CD4-positive, alpha-beta T cell treated with Interleukin-1 beta for 1 hour (primary cell): ENCODE measurements at places on chromosomes 6 and 20.

- DNase-seq: no peak
These were observed 58.3 kb upstream of the HFE start for GRCh38 chr6:26028746-26029569.

GRCh38 chr6:33769248-33769821 is 19.6 kb downstream of the LEMD2 start:
- DNase-seq: no peak

GRCh38 chr6:85127168-85127498 is 322.8 kb upstream of the NT5E start:
- DNase-seq: no peak

GRCh38 chr6:32589596-32590449 is at the start of gene HLA-DRB1:
Gene HLA-DRB1 (minus strand): TSS chr6:32589848. CDS start chr6:32589742, 106 bp downstream.
- DNase-seq: peak; percentile 67

DNA sequence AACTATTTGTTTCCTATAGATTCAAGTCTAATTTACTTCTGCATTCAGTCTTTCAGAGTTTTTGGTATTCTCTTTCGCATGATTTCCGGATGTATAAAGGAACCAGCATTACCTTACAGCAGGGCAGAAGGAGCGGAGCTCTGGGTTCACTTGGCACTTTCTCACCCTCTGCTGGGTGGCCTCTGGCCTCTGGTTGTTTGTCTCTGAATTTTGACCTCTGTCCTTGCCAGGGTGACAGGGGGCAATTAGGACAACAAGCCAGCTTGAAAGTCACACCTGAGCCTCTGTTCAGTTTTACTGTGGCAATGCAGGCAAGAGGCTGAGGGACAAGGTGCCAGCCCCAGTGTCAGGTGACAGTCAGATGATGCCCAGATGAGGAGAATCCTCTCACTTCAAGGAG is 69.4 kb upstream of the KIF25 start:
- no peak for DNase-seq

GRCh38 chr6:31664790-31665500 is at the start of gene GPANK1:
Gene GPANK1 (minus strand): TSS chr6:31664997. CDS start chr6:31664478, 519 bp downstream.
- peak; percentile 93 for DNase-seq

- peak; percentile 28 for DNase-seq
These were observed 3.0 kb upstream of the DDX43 start for GRCh38 chr6:73391675-73392074.

DNA sequence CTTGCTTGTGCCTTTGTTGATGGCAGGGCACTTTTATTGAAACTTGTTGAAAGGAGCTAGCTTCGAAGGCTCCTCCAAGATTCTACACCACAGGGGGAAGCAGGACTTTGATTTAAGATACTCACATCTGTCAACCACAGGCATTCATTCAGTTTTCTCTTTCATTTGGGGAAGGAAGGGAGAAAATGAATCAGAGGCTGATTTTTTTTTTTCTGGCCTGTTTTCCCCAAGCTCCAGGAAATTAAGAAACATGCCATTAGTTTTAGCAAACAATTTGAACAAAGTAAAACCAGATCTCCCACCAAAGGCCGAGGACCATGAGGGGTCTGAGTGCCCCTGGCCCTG is 8.7 kb upstream of the APCDD1L start:
- no peak for DNase-seq

DNA sequence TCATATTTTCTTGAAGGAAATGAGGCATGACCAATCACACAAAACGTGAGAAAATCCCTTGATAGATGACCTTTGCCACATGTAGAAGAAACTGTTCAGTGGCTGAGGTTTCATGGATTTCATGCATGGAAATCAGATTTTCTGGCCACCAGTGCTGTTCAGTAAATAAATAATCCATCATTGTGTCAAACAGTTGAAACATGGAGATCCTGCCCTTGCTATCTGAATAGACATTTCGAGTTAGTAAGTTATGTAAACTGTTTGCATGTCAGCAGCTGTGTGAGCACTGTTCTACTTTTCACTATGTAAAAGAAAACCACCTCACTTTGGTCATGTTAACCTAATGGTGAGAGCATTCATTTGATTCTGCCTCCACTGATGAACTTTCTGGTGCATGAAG is 793.9 kb upstream of the EPHA7 start:
- no peak for DNase-seq

- no peak for DNase-seq
These were observed 221.7 kb upstream of the MARCKS start for GRCh38 chr6:113635222-113635986.

DNA sequence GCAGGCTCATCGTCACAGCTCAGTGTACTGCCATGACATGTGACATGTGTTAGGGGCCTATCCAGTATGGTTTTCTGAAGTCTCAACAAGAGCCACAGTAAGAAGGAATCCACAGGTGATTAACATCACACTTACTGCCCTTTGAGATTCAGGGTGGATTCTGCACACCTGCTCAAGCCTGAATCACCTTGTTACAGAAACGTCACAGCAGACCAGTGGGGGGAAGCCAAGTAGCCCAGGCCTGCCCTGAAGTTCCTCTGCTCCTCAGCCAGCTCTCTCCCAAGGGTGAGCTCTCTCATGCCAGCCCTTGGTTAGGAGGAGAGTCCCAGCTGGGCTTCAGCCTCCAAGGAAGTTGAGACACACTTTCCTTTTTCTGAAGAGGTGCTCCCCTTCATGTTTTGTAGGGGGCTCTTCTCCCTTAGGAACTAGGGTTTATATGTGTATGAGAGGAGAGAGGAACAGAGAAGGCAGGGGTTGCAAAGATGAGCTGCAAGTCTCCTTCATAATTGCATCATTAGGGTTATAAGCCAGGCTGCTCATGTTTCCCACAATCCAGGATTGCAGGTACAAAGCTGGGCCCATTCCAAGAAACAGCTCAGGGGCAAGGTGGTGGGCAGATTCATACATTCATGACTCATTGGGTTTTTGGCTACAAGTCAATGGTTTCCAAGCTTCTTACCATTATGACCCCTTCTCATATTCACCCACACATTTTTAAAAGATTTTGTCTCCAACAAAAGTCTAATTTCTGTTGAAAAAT is 11.6 kb downstream of the GSS start:
- DNase-seq: no peak

- no peak for DNase-seq
These were observed 84.7 kb upstream of the MC3R start for GRCh38 chr20:56163806-56164205.

- no peak for DNase-seq
These were observed 24.9 kb downstream of the DEFB125 start for GRCh38 chr20:112396-112795.

- DNase-seq: no peak
These were observed 196.1 kb downstream of the TRIM27 start for GRCh38 chr6:28727559-28728211.

GRCh38 chr20:14127514-14128223 is 132.4 kb downstream of the MACROD2 start:
- DNase-seq: no peak

- no peak for DNase-seq
These were observed 13.6 kb downstream of the TXLNB start for GRCh38 chr6:139278190-139278589.

DNA sequence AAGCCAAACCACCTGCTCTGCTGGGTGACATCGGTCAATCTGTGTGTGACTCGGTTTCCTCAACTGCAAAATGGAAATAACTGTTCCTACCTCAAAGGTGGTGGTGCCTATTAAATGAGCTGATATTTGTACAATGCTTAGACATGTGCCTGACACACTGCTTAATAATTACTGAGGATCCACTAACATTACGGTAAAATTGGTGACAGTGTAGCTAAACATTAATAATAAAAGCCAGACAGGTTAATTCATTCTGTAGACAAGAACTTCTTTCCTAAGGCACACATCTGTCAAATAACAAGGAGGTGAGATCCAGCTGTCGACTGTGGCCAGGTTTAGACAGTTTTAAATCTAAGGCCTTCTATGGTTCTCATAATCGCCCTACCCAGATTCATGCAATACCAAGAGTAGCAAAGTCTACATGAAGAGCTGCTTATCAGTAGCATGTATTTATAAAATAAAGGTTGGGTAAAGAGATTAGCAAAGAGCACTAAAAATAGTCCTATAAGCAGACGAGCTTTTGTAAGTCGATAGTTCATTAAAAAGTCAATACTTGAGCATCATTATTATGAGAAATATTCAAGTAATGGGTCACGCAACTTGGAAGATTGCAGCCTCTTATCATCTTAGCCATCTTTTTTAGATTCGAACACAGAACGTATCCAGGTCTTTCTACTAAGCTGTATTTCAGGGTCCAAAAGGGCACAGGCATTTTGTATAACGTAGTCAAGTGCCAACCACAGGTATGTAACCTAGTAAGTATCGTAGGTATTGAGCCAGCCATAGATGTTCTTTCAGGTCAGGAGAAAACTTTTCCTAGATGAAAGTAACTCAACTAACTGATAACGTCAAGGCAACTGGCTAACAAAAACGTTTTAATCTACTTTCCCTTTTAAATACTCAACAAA is 3.2 kb downstream of the CNKSR3 start:
- no peak for DNase-seq

GRCh38 chr20:19659448-19659847 is 98.6 kb upstream of the RIN2 start:
- no peak for DNase-seq

- DNase-seq: no peak
These were observed 14.6 kb upstream of the MTCL3 start for GRCh38 chr6:127533736-127534135.

DNA sequence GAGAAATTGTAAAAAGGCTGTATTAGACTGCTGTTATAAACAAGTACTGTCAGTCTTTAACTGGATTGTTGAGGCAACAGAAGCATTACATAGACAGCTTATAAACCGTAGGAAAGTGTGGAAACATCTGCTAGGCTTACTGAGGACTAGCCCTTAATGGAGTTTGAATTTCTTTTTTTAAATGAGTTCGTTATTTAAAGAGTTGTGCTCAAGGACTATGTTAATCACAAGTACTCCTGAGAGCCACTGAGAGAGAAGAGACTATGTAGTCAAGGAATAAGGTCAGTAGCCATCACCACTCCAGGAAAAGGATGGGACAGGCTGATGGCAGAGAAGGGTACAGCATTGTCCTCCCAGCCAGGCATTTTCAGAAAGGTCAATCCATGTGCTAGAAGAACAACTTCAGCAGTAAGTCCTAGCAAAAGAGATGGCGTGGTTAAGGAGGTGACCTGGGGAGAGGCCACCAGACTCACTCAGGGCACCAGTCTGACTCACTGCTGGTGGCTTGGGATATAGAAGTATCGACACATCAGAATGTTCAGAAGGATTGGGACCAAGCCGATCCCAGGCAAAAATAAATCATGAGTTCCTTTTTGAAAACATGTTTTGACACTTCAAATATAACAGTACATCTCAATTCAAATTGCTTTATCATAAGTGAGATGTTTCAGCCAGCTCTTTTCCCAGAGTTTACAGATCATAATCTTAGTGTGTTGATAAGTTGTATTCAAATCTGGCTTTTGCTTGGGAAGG is 6.4 kb downstream of the RPS12 start:
- DNase-seq: no peak

DNA sequence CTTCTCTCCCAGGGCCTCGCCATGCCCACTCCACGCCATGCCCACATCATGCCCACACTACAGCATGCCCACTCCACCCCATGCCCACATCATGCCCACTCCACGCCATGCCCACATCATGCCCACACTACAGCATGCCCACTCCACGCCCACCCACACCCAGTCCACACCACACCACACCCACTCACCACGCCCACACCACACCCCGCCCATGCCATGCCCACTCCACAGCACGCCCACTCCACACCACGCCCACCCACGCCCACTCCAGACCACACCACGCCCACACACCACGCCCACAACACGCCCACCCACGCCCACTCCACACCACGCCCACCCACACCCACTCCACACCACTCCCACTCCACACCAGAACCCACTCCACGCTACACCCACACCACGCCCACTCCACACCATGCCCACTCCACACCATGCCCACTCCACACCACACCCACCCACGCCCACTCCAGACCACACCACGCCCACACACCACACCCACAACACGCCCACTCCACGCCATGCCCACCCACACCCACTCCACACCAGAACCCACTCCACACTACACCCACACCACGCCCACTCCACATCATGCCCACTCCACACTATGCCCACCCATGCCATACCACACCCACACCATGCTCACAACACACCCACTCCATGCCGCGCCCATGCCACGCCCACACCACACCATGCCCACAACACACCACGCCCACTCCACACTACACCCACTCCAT is 88.6 kb downstream of the ERMARD start:
- no peak for DNase-seq

- peak; percentile 84 for DNase-seq
These were observed 2.1 kb downstream of the SOX12 start for GRCh38 chr20:327186-328026.

DNA sequence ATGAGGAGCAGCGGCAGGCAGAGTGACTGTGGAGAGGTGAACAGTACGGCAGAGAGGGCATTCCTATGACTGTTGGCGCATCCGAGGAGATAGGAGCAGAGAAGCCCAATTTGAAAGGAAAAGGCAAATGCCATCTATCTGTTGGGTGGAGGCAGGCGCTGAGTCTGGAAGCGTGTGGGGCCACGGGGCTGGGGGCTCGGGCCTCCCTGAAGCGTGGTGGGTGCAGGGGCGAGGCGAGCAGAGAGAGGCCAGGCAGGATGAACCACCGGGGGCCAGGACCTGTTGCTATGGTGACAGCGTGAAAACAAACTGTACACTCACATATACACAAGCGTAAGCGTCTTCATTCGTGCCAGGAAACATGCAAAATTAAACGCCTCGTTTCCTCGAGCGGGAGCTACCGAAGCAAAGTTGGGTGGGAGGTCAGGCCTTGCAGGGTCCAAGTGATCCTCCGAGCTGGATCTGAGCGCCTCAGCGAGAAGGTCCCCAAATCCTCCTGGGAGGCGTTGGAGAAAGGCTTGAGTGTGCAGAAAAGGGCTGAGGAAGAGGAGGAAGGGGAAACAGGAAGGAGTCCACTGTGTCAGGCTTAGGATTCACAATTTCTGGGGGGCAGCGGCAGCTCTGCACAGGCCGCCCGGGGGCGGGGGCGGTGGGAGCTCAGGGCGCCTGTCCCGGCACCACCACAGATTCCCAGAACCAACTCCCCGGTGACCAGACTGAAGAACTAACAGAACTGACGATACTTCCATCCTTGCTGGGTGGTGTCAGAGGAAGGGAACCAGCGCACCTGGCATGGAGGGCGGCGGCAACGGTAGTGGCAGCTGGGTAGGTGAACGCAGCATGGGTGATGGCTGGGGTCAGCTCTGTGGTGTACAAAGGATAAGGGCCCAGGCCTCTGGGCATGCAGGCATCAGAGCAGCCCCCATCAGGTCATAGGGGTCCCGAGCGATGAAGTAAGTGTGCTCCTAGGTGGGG is 68.2 kb downstream of the KHDC1L start:
- DNase-seq: no peak

- no peak for DNase-seq
These were observed 155.2 kb upstream of the RIN2 start for GRCh38 chr20:19602675-19603375.
